NCI-H2171 (cell line): ENCODE measurements at places on chromosomes 12 and 14.
A peak's percentile ranks its signal among the peaks of the same experiment; 100 is the strongest.

- DNase-seq = no peak
Measured at GRCh38 chr12:50718760-50719159, 45.1 kb upstream of the ATF1 start.

- DNase-seq = no peak
Measured at GRCh38 chr12:40992158-40992557, 196.0 kb upstream of the PDZRN4 start.

- no peak for DNase-seq
Measured at GRCh38 chr14:99209409-99209808, 62.6 kb downstream of the BCL11B start.

DNA sequence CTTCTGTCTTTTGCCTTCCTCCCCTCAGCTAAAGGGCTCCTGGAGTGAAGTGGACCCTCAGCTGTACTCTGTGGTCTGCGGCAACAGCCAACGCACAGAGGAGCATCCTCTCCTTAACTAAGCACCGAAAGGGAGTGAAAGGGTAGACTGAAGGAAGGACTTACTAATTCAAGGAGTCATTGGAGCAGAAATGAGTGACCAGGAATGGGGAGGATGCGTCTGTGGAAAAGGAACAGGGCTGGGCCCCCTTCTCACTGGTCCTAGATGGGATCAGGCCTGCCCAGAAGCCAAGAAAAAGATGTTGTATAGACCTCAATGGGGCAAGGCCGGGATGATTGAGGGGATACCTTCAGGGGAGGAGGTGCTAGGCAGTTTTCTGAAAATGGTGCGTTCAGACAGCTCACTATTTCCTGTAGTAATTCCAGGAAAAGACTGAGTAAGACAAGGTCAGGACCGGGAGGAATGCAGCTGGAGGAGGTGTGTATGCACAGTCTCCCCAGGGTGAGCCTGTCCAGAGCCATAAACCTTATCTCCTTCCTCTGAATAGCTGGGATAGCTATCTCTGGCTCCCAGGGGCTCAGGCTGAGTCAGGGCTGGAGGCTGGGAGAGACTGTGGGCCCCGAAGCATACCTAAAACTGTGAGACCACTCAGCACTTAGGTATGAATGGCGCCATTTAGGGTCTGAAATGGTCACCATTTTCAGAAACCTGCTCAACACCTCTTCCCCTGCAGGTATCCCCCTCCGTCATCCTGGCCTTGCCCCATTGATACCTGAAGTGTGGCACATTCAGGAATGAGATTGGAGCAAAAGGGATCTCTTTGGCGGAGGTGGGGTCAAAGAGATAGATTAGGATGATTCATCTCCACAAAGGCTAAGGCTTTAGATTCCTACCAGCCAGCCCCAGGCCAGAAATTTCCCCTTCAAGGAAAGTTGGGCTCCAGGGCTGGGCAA, 20.2 kb upstream of the KRT8 start:
- no peak for DNase-seq

DNA sequence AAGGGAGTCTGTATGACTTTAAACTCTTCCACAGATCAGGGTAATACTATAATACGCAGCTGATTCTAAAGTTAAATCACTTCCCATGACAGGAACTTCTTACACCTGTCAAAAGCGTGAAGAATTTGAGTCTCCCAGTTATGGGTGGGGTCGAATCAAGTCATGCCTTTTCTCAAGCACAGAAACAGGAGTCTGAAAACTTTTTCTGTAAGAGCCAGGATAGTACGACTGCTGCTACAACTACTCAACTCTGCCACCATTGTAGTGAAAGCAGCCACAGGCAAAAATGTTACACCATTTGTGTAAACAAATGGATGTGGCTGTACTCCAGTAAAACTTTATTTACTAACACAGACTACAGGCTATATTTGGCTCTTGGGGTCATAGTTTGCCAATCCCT, 90.3 kb downstream of the DUSP6 start:
- DNase-seq = no peak

DNA sequence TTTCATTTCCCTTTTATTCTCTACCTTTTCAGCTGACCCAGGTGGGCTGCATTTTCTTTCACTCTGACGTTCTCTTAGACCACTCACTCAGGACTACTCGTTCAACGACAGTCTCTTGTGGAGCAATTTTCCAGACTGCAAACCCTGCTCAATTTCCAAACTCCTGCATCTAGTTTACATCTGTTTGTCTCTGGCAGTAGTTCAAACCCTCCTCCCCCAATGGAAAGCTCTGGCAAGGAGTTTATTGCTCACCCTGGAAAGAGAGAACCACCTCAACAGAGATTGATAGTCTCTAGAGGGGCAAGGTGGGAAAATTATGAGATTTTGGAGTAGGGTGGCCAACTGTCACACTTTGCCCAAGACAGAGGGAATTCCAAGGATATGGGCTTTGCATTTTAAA, 130.2 kb downstream of the TSHR start:
- no peak for DNase-seq

DNA sequence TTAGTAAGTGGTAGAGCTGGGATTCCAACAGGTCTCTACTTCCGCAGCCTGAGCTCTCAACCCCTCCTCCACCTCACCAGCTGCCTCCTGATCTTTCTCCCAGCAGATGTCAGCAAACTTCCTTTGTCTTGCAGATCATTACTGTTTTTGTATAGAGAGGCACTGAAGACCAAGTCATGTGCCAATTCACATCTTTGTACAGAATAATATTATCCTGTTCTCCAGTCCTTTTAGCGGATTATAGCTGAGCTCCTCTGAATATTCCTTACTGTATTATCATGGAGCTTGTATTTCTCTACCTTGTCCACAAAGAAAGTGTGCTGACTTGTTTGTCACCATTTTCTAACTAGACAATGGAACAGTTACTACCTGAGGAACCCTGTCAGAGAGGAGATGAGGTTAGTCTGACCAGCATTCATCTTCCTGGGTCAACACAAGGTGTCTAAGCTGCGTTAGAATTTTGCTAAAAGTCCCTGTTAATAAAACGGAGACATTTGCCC, 142.3 kb upstream of the ARHGAP5 start:
- DNase-seq = peak; percentile 80

DNA sequence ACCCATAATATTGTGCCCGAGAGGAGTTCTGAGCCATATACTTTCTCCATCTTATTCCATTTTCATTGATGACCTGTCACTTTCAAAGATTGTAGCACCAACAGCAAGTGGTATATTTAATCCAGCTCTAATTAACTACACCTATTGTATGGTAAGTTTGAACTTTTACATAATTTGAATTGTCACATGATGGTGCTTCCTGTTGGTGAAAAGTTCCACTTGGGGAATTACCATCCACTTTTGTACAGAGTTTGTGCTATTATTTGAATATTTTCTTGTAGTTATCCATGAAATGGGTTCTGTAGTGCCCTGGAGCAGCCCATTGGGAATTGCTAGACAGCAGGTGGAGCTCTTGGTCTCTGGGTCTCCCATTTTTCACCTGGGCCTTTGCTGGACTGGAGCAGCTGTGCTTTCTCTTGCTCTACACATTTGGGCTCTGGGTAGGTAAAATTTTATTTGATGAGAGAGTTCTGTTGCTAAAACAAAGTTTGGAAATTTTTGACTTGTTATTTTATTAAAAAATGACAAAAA, 3.0 kb downstream of the SMCO3 start:
- no peak for DNase-seq

DNA sequence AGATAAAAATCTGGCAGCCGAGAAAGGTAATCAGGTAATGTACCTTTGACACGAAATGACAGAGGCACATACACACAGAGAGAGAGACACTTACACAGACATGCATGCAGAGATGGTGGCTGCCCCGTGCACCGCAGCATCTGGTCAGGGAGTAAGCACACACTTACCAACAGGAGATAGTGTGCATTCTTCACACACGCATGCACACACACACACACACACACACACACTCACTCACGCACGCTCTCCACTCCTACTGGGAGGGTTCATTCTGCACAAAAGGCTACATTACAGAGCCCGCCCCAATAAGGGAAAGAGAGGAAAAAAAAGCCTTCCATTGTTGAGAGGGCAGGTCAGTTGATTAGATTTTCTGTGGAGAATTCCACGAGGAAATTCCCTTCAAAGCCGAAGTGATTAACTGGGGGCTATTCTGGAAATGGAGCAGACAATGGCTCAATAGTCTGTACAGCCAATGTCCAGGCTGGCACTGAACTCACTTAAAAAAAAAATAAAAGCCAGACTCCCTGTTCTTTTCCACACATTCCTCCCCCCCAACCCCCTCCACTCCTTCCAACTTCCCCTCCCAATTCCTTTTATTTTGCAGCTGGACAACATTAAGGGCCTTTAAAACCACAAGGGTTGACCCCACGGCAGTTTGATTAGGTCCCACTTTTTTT, 1.4 kb upstream of the SOX5 start:
- no peak for DNase-seq

DNA sequence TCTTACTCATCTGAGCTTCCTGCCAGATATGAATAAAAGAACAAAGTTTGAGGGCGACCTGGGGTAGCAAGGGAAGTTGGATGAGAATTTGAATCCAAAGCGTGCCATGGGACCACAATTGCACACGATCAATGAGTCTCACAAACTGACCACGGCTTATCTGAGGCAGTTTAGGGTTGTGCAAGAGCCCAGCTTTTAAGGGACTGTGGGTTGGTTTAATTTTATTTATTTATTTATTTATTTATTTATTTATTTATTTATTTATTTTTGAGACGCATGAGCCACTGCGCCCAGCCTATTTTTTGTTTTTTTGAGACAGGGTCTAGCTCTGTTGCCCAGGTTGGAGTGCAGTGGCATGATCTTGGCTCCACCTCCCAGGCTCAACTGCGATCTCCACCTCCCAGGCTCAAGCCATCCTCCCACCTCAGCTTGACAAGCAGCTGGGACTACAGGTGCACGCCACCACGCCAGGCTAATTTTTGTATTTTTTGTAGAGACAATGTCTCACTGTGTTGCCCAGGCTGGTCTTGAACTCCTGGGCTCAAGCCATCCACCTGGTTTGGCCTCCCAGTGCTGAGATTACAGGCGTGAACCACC, 1.1 kb downstream of the AMDHD1 start:
- DNase-seq = no peak

DNA sequence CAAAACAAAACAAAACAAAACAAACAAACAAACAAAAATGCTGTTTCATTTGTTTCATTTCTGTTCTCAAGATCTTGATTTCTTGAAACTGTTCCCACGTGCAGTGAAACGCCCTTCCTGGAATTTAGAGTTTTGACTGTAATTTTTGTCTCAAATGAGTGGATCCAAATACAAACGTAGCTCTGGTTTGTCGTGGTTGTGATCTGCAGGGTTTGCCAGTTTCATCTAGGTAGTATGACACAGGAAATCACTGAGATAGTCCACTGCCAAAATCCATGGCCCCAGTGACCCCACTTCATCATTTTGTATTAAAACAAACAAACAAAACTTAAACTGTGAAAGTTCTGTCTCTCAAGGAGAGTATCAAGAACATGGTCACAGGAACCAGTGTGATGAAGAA, 838.6 kb downstream of the BCL11B start:
- DNase-seq = no peak

DNA sequence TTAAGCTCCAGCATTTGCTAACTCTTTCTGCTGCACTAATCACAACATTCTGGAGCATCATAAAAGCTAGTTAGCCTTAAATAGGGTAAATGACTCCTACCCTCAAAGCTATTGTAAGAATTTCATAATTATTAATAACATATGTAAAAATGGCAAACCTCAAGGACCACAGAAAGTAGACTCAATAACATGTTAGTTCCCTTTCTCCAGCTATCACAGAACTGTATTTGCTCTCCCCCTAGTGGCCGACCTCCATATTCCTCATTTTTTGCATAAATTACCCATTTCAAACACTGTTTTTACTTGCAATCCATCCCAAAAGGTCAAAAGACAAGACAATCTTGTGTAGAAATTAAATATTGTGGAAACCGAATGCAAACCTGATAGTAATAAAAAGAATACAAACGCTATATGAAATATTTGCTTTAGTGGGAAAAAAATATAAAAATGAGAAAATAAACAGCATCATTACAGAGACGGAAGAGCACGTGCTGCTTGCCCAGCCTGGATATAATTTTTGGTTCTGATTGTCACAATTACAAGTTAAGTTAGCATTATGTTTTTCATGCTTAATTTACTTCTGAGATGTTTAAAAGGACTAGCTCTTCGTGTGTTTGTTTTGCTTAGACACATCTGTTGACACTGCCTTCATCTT, 97.9 kb downstream of the RERGL start:
- no peak for DNase-seq

DNA sequence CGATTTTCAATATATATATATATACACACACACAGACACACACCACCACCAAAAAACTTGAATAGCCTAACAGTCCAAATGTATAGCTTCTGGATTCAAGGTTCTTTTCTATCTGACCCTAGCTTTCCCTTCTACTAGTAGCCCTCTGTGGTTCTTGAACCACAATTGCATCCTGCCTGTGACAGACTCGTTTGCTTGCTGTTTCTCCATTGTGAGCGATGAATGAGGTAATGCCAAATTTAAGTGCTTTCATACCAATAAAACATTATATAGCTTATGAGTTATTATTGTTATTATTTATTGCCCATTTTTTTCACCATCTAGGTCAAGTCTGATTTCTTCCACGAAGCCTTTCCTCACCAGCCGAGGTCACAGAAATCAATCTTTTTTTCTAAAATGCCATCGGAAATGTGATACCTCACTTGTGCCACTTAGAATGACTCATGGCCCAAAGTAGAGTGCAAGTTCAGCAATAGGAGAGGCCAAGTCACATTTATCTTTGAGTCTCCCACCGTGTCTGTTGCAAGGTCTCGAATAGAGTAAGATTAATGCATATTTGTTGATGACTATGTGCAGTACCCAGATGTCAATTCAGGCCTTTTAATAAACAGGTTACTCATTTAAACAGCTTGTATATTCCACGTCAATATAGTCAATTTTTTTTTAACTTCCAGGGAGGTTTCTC, 1015.8 kb upstream of the SEL1L start:
- DNase-seq = no peak

DNA sequence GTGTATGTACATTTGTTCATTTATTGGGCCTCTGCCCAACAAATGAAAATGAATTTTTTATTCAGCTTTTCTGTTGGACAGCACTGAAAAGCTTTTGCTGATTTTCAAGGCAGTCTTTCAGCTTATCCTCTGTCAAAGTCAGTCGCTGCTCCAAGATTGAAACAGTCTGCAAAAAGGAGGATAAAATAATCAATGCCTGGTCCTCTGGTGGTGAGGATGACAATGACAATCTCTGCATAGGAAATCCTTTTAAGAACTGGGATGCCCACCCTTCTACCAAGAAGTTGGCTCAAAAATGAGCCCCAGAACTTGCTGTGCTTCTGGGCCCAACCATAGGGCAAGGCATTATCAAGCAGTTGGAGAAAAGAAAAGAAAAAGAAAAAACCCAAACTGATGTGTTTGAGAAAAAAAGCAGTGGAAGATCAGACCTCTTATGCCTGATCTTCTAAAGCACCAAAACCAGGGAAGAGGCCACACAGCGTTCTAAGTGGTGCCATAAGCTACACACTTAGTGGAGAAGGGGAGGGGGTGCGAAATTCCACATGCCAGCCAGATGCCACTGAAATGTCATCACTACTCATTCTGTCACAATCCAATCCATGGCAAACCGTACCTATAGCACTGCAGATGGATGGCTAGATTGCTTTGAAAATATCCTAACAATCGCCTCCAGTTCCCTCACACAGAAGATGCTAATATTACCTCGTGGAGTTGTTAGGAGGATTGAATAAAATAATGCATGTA, 69.0 kb upstream of the DUSP6 start:
- no peak for DNase-seq
